ENCODE measurements at places on chromosomes 6 and 20.
A peak's percentile ranks its signal among the peaks of the same experiment; 100 is the strongest.

- no peak for DNase-seq
Observed at GRCh38 chr20:43721097-43721428, 5.7 kb downstream of the GTSF1L start.

- no peak for DNase-seq
Observed at GRCh38 chr6:90820436-90820835, 233.6 kb upstream of the MAP3K7 start.

DNA sequence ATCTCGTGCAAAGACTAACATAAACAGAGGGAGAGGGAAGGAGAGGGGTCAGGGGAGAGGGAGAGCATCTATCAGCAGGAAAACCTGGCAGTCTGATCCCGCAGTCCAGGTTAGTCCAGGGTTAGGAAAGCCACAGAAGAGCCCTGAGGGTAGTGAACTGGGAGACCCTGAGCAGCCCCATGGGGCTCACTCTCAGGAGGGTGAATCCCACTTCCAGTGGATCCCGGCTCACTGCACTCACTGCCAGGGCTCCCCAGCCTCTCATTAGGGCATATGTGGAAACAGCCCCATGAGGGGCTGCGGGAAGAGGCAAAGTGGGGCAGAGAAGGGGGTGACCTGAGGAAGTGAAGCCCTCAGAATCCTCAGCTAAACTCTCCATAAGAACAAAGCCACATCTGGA is 329.9 kb downstream of the UBE3D start:
- no peak for DNase-seq

GRCh38 chr6:43869079-43869710 is 99.2 kb downstream of the VEGFA start:
- DNase-seq: no peak

DNA sequence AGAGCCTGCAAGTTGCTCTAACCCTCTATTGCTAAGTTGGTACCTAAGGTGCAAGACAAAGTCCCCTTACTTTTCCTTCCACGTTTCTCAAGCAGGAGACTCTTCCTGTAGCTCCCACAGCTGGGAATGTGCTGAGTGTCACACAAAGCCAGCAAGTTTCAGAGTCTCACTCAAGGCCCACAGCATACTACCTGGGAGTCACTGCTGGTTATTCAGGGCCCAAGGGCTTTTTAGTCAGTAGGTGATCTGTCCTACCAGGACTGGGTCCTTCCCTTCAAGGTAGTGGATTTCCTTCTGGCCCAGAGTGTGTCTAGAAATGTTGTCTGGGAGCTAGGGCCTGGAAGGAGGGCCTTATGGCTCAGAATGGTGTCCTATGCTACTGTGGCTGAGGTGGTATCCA is 261.9 kb upstream of the CITED2 start:
- no peak for DNase-seq

DNA sequence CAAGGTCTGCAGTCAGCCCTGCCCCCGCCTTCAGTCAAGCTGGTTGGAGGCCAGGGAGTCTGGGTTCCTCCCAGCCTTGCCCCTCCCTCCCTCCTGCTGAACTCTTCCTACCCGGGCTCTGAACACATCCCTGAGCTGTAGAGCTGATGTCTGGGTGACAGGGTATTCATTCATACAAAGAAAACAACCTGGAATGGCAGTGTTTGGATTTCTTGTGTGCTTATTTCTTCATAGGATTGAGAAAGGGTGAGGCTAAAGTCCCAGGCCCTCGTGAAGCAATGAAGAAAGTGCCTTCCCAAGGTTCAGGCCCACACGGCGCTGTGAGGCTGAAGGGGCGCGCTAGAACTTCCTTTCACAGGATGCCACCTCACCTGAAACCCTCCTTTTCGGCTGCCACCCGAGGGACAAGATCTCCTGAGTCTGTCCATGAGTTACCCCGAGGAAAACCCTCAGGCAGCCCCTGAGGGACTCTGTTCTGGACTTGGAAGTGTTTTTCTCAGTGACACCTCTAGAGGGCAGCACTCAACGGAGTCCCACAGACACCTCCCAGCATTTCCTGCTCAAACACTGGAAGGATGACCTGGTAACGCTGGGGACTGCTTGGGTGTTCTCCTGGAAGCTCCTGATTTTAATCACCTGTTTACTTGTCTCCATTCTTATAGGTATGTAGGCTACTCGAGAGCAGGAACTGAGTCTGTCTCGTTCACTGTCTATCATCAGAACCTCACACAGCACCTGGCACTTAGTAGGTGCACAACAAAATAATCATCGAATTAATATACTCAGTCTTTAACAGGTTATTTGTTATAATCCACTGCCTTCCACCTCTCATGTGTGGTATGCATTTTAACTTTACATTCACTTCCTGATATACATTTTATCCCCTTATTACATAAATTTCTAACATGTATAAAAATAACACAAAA is 11.8 kb upstream of the GSTA1 start:
- DNase-seq: no peak

DNA sequence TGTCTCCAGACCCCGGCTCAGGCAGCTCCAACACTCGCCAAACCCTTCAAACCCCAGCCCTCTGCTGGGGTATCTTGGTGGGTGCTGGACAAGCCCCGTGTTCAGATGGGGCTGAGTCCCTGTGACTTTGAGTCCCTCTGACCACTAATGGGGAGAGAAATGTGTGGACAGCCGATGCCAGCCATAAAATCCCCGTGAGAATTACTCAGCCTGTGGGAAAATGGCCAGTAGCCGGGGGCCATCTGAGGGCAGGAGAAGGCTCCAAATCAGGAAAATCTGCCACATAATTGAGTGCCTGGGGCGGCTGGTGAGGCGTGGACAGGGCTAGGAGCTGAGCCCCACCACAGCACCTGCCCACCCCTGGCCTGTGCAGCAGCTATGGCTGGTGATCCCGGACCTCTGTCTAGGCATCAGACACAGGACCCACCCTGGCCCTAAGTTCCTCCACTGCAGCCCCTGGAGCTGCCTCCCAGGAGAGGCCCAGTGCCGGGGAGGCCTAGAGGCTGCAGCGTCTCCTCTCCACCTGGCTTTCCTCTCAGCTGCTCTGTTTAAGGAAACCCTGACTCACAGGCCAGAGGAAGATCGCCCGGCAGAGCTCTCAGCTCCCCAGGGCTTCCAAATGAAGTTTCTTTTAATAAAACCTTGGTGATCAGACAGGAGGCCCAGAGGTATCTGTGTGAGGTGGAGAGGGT is 53.7 kb upstream of the SLCO4A1 start:
- DNase-seq: no peak

DNA sequence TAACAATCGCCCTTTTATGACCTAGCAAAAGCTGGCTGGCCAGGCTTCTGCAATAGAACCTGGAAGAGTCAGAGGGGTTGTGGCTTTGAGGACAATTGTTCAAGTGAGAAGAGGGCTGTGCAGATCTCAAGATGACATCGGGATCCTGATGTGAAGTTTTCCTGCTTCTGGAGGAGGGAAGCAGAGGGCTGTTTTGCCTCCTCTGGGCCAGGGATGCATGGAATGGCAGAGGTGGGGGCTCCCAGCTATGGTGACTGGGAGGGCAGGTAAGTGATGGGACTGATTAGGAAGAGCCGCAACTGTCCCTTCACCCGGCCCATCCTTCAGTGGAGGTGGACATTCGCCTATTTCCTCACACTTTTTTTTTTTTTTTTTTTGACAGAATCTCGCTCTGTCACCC is 43.4 kb upstream of the BLCAP start:
- DNase-seq: no peak

DNA sequence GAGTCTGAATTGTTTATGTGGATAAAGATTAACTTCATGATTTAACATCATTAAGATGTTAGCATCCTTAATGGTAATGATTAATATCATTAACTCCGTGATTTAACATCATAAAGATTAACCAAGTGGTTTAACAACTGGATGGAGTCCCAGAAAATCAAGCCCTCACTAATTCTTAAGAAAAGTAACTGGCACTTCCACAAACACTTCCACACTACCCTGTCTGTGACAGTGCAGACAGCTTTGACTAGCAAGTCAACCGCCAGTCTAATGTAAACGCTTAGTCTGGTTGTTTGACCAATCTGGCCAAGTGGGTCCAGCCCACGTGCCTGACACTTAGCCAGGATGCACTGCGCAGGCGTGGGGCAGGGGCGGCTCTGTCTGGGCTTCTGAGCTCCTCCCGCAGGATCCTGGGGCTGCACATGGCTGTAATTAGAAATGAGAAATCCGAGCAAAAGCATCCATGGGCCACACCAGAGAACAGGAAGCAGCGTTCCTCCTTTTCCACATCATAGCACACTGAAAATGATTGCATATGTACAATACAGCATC is 424.2 kb downstream of the FOXA2 start:
- no peak for DNase-seq

DNA sequence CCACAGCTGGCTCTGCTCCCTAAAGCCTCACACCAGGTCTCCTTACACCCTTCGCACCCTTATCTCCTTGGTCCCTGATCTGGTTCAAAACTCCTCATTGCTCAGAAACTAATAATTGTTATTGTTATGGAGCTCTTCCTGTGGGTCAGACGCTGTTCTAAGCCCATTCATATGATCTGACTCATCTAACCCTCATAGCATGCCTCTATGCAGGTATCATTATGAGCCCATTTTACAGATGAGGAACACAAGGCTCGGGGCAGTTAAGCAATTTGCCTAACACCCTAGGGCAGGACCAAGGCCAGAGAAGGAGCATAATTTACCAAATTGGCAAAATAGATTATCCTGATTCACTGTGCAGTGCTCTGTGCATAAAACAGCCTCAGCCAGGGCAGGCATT is 51.8 kb upstream of the CCDC167 start:
- DNase-seq: no peak

DNA sequence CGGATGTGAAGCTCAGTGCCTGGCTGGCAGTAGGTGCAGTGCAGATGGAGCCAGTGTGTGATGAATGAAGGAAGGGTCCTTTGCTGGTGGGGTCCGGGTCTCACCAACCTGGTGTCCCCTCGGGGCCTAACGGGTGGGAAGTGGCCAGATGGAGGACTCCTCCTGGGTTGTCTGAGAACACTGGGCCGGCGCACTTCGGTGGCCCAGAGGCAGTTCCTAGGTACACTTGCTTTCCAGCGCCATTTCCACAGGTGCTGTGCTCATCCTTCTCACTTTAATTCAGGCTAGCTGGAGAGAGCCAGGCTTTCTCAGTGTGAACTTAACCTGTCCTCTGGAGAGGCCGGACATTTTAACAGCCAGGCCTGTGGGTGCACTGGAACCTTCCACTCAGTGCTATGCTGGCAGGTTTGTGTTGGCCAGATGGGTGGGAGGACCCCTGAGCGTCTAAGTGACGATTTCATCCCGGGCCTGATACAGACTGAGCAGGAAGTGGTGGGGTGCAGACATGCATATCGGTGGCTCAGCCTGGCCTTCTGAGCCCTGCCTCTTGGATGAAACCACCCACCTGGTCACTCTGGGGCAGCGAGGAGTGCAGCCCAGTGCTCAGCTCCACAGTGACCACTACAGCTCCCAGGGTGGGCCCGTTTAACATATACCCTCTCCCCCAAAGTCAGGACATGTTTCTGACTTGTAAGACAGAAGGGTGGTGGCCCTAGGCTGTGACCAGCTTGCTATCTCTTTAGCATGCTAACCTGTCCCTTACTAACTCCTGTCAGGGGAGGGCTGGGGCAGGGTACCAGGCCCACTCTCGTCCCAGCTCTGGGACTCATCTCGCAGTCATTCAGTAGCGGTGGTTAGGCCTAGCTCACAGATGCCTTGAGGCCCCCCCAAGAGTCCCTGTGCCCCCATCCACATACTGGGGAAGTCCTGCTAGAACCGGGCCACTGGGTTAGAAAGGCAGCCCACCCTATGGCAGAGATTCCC is 8.2 kb upstream of the PYGB start:
- DNase-seq: no peak

- no peak for DNase-seq
Observed at GRCh38 chr6:25042036-25042521, 106.3 kb upstream of the RIPOR2 start.

GRCh38 chr6:34226731-34227586 is 9.7 kb upstream of the HMGA1 start:
- no peak for DNase-seq

- no peak for DNase-seq
Observed at GRCh38 chr6:148203970-148204369, 138.7 kb upstream of the SASH1 start.

DNA sequence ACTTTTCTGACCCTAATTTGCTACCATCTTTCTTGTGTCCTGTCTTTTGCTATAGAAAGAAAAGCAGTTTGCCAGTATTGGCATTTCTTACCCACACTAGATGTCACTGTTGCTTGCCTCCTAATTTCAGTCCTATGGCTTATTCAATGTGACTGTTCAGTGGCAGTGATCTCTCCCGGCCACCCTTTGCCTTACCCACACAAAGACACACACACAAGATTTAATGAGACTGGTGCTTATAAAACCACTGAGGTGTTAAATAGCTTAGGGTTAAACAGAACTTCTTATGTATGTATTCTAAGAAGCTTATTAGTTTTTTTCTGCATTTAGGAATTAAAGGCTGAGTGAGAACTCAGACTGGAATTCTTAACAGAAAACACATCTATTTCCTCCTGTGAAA is 233.6 kb upstream of the ASCC3 start:
- DNase-seq: peak; percentile 29

DNA sequence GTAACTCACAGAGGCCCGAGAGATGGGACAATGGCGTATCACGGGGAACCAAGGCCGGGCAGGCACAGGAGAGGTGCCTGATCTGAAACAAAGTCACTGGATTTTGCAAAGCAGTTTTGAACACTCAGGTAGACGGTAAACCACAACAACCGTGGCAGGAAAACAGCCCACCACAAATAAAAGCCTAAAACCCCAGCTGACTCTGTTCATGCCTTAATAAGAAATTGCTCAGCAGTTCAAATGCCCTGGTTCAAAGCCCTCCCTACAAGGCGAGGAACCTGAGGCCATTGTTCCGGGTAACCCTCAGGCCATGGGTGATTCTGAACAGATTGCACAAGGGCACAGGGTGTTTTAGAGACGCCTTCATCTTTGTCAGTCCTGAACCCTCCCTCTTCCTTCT is 114.2 kb downstream of the MAP3K7 start:
- no peak for DNase-seq
